ENCODE measurements at places on chromosomes 6 and 20.

- no peak for DNase-seq
These were observed 62.0 kb downstream of the EZR start for GRCh38 chr6:158756977-158757752.

DNA sequence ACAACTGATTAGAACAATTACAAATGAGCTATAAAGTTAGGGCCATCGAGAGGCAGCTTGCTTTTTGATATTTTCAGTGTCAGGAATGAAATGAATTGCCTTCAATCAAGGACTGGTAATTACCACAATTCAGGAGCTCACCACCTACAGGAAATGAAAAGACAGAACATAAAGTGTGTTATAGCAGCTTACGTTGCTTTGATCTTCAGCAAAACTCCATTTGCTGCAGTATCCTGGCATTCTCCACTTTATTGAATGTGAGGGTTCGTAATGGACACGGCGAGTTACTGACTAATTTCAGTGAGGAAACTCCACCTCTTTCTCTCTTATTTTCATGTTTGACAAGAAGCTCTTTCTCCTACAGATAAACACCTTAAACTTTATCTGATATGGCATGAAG, 440.0 kb upstream of the HSF2 start:
- no peak for DNase-seq

DNA sequence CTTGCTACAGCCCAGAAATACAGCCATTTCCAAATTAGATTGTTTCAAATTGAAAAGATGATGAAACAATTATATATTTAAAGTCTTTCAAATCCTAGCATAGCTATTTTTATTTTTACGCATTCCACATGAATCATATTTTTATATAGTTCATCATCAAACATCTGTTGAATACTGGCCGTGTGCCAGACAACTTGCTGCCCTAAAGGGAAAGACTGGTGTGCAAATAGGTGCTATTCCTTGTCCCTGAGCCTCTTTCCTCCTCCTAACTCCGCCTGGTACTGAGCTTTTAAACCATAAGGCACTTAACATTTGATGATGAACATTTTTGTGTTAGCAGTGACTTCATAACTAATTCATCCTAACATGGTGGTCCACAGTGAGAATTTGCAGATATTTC, 18.7 kb upstream of the PLCG1 start:
- DNase-seq, result no peak

GRCh38 chr6:84597238-84597875, 167.0 kb downstream of the TBX18 start:
- DNase-seq, result no peak

DNA sequence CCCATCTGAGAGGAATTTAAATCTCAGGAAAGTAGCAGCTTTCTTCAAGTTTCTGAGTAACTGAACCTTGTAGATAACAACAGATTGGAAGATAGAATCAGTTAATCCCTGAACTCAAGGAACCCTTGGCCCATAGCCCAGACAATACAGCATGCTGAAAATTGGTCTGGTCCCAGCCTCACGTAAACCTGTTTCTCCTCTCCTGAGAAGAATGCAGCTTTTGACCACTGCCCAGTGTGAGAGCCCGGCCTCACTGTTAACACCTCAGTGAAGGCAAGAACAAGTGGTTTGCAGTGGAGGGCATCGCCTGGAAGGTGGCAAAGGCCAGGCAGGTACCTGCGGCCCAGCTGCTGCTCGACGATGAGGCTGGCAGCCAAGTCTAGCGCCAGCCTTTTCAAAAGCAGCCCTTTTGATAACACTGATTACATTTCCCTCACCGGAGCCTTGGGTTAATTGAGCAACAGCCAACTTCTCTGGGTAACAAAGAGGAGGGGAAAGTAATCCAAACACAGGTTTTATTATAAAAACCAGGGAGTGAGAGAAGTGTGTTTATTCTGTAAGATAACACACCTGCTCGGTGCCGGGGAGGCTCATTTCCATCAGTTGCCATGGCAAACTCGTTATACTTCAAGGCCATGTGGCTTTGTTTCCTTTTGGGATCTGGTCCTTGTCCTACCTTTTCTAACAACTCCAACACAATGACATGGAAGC, 54.0 kb downstream of the TRAF3IP2 start:
- DNase-seq, result no peak

- no peak for DNase-seq
These were observed 4.7 kb downstream of the TULP1 start for GRCh38 chr6:35508027-35508426.

DNA sequence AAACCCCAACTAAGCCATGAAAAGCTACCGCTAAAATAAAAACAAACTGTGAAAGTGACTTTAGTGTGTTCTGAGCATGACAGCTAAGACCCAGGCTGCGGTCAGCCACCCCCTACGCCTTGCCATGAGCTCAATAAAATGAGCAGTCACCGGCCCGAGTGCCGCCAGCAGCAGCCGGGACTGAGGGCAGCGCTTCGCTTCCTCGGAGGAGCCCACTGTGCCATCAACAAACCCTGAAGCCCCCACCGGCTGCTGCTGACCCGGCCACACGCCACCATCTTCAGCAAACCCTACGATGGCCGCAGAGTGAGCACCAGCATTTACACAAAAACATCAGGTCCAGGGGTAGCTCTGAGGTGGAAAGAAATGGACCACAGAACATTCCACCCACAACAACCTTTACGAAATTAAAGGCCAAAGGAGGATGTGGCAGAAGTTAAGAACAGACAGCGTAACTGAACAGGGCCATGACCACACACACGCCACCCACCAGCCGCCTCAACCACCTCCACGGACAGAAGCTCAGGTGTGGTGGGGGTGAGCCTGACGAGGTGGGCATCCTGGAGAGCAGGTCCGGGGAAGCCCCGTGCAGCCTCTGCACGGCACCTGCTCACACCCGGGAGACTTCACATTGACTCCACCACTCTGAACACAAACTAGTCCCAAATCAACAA, 67.0 kb downstream of the THBS2 start:
- DNase-seq, result no peak

- DNase-seq, result no peak
These were observed 162.6 kb upstream of the PRND start for GRCh38 chr20:4559106-4559505.

DNA sequence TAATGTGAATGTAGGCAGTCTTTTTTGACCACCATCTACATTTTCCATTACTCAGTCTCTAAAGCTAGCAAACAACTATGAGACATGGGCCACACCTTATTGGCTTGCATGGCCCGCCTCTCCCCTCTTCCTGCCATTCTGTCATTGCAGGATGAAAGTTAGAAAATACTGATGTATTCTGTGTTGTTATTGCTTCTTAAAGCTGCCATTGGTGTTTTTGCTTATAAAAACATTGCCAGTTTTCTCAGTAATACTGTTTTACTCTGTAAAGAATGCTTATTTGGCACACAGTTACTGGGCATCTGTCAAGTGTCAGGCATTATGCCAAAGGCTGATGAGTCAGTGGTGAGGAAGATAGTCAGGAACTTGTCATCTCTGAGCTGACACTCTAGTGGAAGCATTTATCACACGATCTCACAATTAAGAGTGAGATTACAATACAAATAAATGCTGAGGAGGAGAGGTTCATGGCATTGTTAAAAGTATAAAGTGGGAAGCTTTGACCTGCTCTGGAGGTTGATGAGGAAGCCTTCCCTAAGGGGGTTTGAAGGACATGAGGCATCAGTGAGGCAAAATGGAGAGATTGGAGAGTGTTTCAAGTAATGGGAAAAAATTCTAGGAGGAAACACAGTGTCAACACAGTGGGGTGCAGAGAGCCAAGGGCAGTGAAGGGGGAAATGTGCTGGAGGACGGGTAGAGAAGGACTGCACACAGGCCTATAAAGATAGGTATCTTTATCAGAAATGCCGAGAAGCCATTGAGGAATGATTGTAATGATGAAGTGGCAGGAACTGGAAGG, 14.7 kb downstream of the KLHL32 start:
- no peak for DNase-seq

DNA sequence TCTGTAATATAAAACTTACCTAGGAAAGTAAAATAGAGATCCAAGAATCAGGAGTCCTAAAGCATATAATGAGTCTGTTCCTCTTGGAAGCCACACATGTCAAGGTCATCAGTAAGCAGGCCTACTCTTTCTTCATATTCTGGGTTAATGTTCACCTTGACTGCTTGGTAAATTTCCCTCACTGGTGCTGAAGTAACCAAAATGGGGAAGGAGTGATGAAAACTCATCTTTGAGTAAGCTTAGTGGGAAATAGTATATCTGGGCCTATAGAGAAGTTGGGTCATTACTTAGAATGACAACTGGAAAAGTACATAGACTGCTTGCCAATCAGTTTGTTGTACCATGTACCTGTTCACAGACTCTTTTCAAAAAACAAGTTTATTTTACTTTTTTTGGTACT, 6.6 kb downstream of the TSPYL4 start:
- no peak for DNase-seq

DNA sequence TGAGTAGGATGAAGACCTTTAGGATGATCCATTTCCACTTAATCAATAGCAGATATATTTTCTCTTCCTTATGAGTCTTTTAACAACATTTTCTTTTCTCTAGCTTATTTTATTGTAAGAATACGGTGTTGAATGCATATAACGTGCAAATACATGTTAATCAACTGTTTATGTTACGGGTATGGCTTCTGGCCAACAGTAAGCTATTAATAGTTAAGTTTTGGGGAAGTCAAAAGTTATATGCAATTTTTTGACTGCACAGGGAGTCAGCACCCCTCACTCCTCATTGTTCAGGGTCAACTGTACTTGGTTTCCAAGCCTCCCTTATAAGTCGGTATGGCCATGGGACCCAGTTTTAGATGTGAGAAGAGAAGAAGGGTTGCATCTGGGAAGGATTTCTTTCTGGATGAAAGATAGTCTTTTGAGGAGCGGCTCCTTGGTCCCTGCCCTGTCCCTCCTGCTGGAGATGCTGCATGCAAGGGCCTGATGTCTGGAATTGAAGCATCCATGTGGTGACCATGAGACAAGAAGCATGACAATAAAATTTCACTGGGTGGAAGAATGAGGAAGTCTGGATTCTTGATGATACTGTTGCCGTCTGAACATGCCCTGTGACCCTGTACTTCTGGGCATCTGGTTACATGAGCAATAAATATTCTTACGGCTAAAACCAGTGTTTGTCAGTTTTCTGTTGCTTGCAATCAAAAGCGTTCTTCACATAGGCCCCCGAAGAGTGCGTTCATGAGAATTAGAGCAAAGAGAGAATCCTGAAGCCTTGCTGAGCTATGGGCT, 194.7 kb upstream of the PMEPA1 start:
- no peak for DNase-seq

DNA sequence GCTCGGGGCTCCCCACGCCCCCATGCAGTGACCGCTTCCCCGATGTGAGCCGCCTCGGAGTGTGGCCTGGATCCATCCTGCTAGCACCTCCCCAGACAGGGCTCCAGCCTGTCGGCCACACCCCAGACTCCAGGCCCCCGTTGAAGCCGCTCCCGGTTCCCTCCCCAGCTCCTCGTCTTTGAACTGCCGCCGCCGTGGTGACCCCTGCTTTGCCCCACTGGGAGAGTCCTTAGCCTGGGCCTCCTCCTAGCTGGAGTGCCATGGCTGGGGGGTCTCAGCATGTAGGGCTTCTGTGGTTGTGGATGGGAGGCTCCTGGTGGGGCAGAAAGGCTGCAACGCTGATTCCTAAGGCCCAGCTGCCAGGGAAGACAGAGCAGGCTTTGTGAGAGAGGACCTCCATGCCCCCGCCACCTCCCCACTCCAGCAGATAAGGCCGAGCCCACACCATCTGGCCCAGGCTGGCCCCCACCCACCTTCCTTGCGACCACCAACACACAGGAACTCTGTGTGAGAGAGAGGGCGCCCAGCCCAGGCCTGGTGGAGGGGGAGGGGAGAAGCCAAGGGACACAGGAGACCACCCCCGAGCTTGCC, 11.4 kb downstream of the FOXS1 start:
- no peak for DNase-seq

- DNase-seq, result no peak
These were observed 26.1 kb upstream of the RIPOR2 start for GRCh38 chr6:24961852-24962251.

DNA sequence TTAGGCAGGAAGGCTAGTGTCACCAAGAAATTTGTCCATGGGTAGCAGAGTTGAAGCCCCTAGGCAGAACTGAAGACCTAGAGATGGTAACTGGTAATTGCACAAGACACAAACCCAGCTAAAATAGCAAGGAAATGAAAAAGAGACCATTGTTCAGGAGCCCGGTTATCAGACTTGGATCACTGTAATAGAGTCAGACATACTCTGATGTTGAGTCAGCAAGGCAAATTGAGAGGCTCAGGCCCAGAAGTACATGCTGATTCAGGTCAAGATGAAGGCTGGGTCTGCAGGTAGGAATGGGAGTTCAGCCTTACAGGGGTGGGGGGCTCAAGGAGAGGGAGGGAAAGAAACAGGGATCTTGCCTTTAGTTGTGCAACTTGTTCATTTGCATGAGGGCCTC, 6.5 kb upstream of the TMEM242 start:
- no peak for DNase-seq

- DNase-seq, result no peak
These were observed 150.8 kb downstream of the CDC5L start for GRCh38 chr6:44538131-44538806.

- no peak for DNase-seq
These were observed 1311.5 kb upstream of the GJE1 start for GRCh38 chr6:140821196-140821595.

All from GF-D8 (cell line).